ENCODE measurements at places on chromosomes 3 and 15. TPM values are rescaled to one million over a fixed set of nuclear protein-coding genes. Genes with fewer than 3 reads are reported as not detected.

Gene CPNE4
- total RNA-seq: 52.3 TPM

Gene HRH1
- total RNA-seq: 1.3 TPM

Gene CLRN1
- not detected for total RNA-seq

Gene ACKR4
- total RNA-seq: 2.9 TPM

Gene XYLB
- 1.5 TPM for total RNA-seq

Gene DNAH12
- total RNA-seq: 0.08 TPM

Gene ANP32A
- 118 TPM for total RNA-seq

Gene ADCY5
- 225 TPM for total RNA-seq

Gene GNAI2
- 126 TPM for total RNA-seq

Gene ITPKA
- total RNA-seq: 2.6 TPM

Gene HCN4
- total RNA-seq: 16.6 TPM

Gene GABRR3
- total RNA-seq: not detected

Gene KIF23
- total RNA-seq: 0.70 TPM

Gene MUSTN1
- 17.8 TPM for total RNA-seq

Gene CP
- total RNA-seq: 4.7 TPM

Gene PLSCR5
- not detected for total RNA-seq

Gene UTS2B
- total RNA-seq: 0.19 TPM

Gene IL12A
- total RNA-seq: 0.91 TPM

Gene TIPIN
- total RNA-seq: 3.2 TPM

Gene NDUFB4
- 570 TPM for total RNA-seq

Gene STRIT1
- total RNA-seq: not detected

Gene ALDH1A2
- 9.7 TPM for total RNA-seq

Gene COL6A5
- total RNA-seq: not detected

Gene LRTM1
- total RNA-seq: not detected

Gene ROPN1
- total RNA-seq: not detected

Gene ACKR2
- 0.43 TPM for total RNA-seq

Gene SLC26A6
- total RNA-seq: 10.8 TPM

Gene EFHB
- not detected for total RNA-seq

Gene LRRC2
- 122 TPM for total RNA-seq

Gene PLXNB1
- 51.3 TPM for total RNA-seq

Measured in Right ventricle myocardium superior (tissue), 1 donor.